Brain pericyte (primary cell): ENCODE measurements at places on chromosomes 7 and 10.

DNA sequence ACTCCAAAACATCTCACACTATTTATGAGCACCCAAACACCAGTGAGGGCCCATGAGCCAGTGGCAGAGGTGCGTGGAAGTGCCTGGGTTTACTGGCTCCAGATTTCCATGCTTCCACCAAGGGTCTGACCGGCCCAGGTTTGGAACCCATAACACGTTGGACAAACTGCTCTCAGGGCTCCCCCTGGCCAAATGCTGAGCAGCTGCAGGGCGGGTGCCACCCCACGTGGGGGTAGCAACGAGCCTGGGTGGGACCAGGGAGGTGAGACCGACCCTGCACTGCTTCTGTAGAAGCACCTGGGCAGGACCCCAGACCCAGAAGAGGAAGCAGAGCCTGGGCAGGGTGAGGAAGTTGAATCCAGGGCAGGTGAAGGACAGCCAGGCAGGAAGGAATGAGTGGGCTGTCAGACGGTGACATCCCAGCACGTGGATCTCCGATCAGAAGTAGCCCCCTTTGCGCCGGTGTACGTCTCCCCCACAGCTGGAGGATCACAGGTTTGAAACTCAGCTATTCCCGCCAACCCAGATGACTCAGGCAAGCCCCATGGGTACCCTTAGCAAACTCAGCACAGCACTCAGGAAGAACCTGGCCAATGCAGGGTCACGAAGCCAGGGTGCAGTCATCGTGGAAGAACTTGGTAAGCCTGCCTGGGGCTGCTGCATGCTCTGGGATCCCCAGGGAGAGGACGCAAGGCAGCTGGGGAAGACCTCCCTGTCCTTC, 100.4 kb upstream of the DDC start:
- DNase-seq, result no peak

DNA sequence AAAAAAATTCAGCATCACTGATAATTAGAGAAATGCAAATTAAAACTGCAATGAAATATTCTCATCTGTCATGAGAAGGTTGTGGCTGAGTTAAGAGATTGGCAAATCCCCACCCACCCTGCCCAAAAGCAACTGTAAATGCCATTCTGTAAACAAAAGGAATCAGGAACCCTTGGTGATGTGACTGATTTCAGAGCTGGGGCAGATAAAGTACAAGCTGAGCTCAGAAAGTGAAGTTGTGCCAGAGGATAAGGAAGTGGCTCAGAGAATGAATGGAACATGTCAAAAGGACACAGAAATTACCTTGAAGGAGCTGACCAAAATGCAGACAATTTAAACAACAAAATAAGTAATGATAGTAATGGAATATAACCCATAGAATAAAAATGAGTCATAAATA, 32.7 kb upstream of the ARMS2 start:
- DNase-seq, result no peak

- no peak for DNase-seq
These were observed 795.6 kb upstream of the GHITM start for GRCh38 chr10:83343676-83344075.

DNA sequence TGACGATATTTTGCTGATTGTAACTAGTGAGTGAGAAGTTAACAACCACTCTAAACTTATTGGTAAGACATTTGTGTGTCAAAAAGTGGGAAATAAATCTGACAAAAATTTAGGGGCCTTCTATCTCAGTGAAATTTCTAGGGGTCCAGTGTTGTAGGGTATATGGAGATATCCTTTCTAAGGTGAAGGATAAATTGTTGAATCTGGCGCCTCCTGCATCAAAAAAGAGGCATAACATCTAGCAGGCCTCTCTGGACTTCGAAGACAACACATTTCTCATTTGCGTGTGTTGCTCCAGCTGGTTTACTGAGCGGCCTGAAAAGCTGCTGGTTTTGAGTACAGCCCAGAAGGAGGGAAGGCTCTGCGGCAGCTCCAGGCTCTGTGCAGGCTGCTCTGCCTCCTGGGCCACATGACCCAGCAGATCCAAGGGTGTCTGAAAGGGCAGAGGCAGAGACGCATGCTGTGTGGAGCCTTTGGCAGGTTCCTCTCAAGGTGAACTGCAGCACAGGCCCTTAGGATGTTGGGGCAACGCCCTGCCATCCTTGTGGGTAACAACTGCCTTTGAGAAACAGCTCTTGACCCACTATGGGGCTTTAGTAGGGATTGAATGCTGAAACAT, 72.4 kb downstream of the LMBR1 start:
- no peak for DNase-seq

DNA sequence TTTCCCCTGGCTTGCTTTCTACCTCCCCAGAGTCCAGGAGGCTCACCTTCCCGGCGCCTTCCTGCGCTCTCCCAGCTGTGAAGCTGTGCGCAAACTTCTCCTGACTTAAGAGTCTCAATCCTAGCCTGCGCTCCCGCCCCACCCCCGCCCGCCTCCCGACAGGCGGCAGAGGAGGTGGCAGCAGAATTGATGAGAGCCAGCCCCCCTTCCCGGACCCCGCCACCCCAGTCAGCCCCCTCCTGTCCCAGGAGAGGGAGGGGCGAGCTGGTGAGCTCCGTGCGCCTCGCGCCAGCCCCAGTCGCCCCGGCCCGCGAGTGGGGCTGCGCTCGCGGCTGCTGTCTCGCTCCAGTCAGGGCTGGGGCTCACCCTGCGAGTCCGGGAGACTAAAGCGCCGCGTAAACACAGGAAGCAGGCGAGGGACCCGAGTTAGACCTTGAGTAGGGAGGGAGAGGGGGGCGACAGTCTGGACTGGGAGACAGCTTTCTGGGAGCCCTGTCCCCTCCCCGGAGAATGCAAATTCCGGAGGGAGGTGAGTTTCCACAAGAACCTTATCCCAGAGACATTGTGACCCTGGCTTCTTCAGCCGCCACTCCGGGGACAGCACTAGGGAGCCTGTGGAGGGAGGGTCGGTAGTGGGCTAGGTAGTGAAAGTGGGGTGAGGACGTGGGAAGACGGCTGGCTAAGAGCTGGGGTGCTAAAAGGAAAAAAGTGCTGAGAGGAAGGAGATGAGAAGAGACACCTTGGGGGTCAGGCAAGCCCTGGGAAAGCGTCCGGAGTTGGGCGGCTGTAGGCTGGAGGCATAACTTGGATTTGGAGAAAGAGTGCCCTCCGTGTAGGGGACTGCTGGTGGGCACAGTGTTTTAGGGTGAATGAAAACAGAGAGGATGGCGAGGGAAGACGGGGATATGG, at the start of gene CALCR:
Gene CALCR (minus strand): TSS at position 79 of the 909 bp plus-strand sequence. CDS start 87,743 bp downstream, outside the sequence.
- no peak for DNase-seq

DNA sequence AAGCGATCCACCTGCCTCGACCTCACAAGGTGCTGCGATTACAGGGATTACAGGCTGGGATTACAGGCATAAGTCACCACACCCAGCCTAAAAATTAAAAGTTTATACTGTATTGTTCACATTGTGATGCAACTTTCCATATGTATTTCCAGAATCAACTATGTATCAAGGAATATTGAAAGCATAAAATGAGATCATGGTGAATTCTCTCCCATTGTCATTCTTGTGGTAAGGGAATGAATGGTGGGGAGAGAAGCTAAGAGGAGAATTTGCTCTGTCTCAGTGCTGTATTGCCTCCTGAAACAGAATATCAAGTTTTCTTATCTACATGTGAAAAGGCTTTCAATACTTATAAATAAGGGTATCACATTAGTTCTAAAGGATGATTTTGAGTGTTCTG, 81.7 kb downstream of the CD36 start:
- no peak for DNase-seq

DNA sequence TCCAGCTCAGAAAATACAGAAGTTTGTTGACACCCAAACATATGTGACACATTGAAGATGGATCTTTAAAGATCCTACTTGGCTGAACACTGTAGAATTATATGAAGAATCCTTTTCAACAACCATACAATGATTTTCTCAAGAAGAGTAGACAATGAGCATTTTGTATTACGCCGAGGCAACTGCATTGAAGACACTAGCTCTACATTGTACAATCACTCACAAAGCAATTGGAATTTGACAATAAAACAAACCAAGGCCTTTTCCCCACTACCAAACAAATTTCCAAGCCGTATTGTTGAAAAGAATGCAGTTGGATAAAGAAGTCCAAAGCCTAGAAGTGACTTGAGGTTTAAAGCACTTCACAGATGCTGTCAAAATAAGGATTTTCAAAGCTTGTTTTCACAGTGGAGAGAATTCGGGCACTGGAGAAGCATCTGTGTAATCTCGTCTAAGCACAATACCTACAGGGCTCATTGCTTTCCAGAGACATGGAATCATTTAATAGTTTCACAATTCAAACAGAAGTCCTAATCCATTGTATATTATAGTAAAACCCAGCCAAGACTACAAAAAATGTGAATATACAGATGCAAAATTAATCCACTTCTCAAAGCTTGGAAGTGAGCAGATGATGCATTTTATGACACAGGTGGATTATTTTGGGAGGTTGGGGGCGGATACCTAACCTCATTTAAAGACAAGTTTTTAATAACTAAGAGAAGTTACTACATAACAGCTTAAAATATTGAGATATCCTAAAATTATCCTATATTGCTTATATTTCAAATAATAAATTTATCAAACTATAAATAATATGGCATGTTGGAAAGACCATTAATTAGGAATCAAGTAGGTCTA, 78.6 kb downstream of the SORCS1 start:
- DNase-seq, result no peak

DNA sequence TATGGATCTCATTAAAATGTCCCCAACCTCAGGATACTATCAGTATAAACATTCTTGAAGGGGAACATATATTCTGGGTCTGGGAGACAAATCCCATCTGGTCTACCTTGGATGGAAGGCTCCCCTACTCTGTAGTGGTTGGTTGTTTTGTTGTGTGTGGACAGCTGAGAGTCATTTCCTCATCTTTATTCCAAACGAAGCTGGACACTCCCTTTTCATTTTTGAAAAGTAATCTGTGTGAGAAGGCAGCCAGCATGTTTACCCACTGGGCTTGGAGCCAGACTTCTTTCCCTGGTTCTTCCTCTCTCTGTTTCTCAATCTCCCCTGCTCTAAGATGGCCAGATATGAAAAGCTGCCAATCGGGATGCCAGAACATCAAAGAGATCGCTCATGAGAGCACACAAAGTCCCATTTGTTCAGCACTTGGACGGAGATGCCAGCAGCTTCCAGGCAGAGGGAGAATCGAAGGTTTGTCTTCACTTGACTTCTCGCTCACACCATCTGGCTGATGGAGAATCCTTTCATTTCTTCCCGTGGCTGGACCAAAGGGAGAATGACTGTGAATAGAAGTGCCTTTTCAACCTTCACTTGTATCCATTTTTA, 108.1 kb upstream of the AGR3 start:
- DNase-seq, result peak; percentile 73

DNA sequence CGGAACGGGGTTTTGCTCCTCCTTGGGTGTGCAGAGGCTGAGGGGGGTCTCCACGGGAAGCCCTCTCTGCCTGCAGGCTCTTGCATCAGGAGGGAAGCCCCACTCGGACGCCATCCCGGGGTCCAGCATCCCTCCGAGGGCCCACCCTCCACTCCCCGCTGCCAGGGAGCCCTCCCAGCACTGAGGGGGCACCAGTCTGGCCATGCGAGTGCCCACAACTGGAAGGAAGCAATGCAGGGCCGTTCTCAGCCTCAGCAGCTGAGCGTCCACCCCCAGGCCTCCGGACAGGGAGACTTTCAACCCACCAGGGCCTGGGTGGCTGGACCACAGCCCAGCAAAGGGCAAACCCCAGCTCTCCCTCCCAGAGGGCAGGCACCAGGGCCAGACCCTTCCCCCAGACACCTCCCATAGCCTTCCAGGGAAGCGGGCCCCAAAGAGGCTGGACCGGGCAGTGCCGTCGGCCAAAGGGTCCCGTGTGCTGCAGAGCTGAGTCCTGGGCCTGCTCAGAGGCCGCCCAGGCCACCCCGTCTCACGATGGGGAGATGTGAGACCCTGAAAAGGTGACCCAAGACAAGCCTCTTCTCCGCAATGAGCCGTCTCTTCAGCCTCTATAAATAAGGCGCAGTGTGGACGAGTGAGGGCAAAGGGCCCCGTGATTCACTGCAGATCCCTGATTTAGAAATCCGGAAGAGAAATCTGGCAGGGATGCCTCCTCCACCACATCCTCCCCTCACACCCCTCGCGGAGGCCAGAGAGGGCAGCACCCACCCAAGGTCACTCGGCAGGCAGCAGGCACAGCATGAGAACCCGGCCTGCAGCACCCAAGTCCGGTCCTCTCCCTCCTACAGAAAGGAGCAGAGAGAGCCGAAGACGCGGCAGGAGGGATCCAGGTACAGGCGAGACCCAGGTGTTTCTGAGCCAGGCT, 81.9 kb upstream of the DNAAF5 start:
- no peak for DNase-seq

DNA sequence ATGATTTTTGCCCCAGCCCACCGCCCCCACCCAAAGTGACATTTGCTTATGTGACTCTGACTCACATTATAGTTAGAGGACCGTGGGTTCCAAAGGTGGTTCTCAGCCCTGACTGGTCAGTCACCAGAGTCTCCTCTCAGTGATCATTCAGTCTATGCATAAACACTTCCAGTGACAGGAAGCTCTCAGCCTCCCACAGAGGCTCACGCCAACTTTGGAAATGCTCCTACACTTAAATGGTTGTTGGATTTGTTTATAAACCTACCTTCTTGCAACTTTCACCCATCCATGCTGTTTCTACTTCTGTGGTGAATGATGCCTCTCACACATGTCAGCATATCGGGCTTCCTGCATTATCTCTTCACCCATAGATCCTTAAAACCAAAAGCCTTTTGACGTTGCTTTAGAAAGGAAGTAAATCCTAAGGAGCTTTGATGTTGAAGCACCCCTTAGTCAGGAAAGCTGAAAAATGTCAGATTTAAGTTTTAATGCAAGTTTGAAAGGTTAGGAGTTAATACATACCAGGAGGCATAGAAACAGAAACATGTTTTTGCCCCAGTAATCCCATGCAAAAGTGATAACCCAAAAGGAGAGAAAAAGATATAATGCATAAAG, 46.5 kb upstream of the FGL2 start:
- no peak for DNase-seq

- DNase-seq, result peak; percentile 75
These were observed 106.0 kb downstream of the CUBN start for GRCh38 chr10:17023386-17024298.

DNA sequence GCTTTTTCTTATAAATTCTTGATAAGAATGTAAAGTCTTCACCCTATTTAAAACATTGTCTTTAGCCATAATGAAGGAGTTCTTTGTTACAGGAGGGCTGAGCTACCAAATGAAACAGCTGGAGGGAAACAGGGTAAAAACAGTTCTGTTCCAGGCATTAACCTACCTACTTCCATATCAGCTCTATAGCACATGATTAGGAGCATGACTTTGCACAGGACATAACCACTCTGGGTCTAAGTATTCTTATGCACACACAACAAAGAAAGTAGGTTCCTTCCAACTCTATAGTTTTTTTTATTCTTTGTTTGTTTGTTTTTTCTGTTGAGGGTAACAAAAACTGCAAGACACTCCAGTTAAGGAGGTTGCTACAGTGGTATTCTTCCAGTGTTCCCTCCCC, 52.7 kb downstream of the SCIN start:
- DNase-seq, result no peak
